ENCODE measurements at places on chromosomes 4 and X.

DNA sequence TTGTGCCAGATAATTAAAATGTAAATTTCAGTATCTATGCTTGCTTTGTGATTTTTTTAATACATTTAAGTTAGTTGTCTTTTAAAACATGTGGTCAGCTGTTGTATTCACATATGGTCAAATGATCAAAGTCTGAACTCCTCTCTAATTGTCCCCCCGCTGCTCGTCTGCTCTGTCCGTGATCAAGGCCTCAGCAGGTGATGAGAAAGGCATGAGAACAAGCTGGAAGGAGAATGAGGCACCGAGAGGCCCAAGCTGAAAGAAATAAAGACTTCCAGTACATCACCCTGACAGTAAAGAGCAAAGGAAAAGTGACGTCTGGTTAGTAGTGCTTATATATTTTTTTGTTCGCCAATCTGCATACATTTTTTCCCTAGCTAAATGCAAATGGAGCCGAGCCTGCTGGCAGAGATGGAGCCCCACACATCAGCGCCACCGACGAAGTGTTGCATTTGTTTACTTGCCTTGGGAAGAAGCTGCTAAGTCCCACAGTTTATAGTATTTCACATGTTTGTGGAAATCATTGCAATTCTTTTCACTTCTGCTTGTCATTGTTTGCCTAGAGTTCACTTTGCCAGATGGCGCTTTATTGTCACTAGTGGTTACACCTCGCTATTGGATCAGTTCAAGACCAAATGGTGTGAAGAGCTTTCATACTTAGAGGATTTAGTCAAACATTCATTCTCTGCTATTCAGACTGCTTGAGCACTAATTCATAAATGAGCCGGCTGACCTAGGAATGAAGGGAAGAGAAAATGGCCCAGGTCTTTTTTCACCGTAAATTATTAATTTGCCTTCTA, 181.5 kb downstream of the ZIC3 start:
- no peak for DNase-seq

DNA sequence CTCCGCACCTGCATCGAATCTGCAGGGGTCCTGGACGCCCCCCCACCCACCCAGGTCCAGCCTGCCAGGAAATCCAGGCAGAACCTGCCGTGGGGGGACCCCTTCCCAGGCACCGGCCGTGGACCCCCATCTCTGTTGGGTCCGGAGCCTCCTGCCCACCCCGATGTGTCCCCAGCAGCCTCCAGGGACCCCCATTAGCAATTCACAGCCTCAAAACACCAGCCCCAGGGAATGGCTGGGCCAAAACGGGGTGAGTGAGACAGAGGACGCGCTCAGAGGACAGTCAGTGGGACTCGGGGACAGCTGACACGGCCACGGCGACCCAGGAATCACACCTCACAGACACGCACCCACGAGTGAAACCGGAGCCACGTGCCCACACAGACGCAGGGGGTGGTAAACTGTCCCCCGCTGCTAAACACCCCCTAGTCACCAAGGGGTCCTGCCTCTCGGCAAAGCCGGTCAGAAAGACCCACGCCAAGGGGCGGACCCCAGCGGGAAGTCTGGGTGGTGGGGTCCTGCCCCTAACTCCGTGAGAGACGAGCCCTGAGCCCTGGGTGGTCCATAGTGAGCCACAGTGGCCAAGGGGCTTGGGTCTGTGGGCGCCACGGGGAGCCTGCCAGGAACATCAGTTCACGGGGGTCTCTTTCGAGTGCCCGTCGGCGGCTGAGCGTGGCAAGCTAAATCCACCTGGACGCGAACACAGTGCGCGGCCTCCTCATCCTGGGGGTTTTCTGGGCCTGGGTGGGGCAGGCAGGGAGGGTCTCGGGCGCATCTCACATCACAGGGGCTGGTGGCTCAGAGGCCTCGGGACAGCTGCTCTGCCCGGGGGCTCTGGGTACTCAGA, 126.5 kb upstream of the NKX1-1 start:
- no peak for DNase-seq

DNA sequence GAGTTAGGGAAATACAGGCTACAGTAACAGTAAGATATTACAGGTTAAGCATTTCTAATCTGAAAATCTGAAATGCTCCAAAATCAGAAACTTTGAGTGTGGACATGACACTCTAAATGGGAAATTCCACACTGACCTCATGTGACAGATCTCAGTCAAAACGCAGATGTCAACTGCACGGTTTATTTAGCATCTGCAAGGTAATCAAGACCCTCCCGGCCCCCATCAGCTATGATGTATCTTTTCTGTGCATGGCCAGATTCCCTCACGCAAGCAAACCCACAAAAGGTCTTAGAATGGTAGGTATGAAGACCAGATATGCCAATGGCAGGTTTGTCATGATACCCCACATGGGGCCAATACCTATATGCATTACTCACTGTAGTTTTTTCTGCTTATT, 82.8 kb downstream of the COQ2 start:
- no peak for DNase-seq

DNA sequence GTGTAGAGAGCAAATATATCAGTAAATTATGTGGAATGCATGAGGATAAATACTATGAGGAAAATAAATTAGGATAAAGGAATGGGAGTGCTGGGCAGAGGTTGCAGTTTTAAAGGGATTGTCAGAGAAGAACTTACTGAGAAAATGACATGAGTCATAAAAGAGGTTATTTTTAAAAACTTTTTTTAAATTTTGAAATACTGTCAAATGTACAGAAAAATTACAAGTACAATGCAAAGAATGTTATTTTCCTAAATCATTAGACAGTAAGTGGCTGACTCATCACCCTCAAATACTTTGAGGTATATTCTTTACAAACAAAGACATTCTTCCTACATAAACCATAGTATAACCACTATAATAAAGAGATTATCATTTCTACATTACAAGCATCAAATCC, 29.8 kb upstream of the H2AZ1 start:
- no peak for DNase-seq

- no peak for DNase-seq
These were observed 14.5 kb upstream of the KDM5C start for GRCh38 chrX:53239474-53239873.

DNA sequence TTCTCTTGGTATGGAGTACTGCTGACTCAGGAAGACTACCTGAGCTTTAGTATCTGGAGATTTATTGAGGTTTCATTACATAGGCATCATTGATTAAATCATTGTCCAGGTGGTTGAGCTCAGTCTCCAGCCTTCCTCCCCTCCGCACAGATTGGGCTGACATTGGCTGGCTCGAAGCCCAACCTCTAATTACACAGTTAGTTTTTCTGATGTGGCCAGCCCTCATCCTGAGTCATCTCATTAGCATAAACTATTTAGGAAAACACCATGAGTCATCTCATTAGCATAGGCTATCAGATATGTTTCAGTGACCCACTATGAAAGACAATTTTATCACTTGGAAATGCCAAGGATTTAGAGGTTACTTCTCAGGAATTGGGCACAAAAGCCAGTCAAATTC, 93.9 kb upstream of the ANKRD50 start:
- DNase-seq: no peak

DNA sequence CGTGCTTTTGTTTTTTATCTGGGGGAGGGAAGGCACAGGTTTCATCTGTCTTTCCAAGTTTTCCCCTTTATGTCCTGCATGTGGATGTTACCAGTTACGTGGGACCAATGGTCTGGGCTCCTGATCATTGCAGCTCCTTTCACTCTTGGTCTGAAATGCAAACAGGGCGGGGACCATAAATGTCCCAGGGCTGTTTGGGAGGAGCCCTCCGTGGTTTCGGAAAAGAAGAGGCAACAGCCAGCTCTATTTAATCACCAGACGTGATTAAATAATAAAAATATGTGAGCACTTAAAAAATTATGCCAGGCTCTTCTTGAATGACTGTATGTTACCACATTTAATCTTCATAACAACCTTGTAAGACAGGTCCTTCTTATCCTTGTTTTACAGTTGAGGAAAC, 30.8 kb upstream of the C1GALT1C1 start:
- DNase-seq: no peak

DNA sequence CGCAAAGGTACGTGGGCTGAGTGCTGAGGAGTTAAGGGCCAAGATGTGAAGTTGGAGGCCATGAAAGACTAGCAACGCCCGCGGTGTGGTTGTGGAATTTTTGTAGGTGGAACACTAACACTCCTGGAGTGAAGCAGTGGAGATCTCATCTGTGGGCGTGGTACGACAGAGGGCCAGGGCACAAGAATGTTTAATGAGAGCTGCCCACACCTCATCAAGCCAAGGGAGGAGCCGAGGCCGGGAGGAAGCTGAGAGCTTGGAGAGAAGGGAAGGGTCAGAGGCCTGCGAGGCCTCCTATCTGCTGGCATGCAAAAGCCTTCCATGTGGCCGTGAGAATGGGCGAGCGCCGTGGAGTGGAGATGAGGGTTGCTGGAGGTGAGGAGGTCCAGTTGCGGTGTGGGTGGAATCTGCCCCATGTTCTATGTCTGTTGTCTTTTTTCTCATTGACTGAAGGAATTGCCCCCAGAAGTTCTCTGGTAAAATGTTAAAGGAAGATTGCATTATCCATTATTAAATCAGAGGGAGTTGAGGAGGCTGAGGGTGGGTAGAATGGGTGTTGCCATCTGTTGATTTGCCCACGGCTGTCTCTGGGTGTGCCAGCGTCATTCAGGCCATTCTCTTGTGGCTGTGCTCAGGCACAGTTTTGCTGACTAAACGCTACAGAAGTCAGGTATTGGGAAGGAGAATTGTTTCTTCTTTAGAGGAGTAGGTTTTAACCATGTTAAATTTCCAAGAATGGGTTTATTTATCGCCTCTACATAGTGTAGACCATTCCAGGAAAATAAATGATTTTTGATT, 19.8 kb downstream of the SNX25 start:
- DNase-seq: no peak

GRCh38 chrX:96838537-96838936, 45.2 kb upstream of the RPA4 start:
- no peak for DNase-seq

DNA sequence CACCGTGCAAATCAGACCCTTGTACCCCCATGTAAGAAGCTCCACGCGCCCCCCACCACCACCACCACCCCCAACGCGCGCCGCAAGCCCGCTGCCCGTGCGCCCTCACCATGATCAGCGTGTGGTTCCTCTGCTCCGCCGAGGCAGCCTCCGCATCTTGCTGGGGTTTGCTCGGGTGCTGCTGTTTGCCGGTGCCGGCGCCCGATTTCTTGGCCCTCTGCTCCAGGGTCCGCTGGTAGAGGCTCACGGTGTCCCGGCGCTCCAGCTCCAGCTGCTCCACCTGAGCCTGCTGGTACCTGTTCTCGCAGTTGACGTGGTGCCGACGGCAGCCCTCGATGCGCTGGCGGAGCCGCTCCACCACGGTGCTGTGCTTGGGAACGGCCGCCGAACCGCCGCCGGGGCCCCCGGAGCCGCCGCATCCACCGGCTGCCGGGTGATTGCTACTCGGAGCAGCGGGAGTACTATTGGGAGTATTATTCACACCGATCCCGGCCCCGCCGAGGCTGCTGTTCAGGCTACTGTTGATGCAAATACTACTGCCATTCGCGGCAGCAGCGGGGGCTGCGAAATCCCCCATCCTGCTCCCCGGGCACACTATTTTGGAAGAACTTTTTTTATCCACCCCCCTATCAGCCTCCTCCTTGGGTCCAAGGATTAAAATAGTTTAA, 1.1 kb downstream of the MAML3 start:
- no peak for DNase-seq

- no peak for DNase-seq
These were observed 214.4 kb upstream of the LEF1 start for GRCh38 chr4:108383157-108383556.

GRCh38 chrX:129783291-129783713, 3.6 kb downstream of the SASH3 start:
- no peak for DNase-seq

- DNase-seq: no peak
These were observed 9.3 kb downstream of the LCORL start for GRCh38 chr4:18012134-18012806.

DNA sequence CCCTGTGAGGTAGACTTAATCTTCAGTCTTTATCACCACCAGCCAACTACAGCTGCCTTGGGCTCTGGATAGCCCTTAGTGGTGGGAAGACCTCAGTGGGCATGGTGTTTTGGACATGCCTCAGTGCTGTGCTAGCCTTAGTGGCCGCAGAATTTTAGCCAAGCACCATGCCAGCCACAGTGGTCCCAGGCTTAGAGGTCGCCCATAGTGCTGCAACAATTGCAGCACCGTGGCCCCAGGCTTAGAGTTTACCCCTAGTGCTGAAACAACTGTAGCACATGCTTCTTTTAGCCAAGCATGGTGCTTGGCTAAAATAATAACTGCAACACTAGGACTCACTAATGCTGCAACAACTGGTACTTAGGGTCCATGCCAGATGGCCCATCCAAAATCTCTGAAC, 38.9 kb upstream of the SULT1B1 start:
- no peak for DNase-seq

DNA sequence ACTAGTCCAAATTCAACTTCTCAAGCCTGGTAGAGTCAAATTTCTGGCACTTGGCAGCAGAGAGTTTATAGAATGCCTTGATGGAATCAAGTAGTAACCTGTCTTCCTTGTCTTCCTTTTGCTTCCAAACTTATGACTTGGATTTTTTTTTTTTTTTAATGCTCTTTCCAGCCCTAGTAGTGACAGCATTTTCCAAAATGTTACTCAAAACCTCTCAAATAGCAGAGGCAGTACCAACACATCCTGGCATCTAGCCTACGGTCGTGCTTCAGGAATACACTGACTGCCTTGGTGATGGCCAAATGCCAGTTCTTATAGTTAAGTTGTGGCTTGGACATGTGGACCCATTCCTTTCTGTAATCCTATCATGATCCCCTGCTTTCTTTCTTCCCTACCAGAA, 46.0 kb downstream of the GALNT7 start:
- no peak for DNase-seq

DNA sequence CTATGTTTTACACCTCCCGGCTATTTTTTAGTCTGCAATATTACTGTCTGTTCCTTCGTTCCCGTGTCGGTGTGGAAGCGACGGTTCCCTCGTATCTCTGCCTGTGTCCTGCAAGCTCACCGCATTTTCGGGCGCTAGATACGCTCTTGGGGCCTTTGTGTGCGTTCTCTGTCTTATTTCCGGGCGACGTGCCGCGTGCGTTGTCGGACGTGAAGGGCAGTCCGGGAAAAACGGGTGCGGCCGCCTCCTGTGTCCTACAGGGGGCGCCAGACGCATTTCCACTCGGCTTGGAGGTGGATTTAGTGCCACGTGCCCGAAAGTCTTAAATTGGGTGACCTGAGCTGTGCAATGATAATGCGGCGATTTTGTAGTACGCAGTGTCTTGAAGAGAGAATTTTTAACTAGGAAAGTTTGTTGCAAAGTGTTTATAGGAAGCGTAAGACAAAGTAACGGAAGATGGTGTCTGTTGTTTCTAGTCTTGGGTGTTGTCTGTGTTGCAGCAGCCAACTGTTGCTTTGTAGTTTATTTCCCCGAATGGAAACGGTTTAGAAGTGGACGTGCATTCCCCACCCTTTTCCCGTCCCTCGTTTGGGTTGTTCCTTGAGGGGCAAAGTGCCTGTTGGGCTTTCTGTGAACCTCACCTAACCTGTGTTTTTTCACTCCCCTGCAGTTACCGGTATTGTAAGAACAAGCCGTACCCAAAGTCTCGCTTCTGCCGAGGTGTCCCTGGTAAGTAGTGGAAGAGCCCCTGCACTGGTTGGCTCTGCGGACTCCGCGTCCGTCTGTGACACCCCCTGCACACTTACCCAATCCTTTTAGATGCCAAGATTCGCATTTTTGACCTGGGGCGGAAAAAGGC, 720 bp downstream of the RPL10 start:
- DNase-seq: peak; percentile 72

GRCh38 chr4:184104419-184105101, 113.1 kb downstream of the ENPP6 start:
- no peak for DNase-seq

- DNase-seq: no peak
These were observed 22.8 kb downstream of the GPRIN3 start for GRCh38 chr4:89284828-89285227.
